ENCODE measurements at places on chromosomes 2 and 18. TPM values are rescaled to one million over a fixed set of nuclear protein-coding genes. Genes with fewer than 3 reads are reported as not detected.

The STAMBP gene
- 35.5 TPM for total RNA-seq

The KIF3C gene
- total RNA-seq, result 2.0 TPM

- peak; percentile 57 for DNase-seq
- H3K27ac ChIP-seq, result peak overlapping the region; percentile 84
- H3K36me3 ChIP-seq, result no peaks in the 10 kb centered on the region
- H3K4me3 ChIP-seq, result peak overlapping the region; percentile 89
- peaks cover 15% of the 10 kb centered on the region for H3K27me3 ChIP-seq
- H3K4me1 ChIP-seq, result peaks cover 67% of the 10 kb centered on the region
Observed at GRCh38 chr2:85887566-85888019, 1.2 kb downstream of the ST3GAL5 start.

DNA sequence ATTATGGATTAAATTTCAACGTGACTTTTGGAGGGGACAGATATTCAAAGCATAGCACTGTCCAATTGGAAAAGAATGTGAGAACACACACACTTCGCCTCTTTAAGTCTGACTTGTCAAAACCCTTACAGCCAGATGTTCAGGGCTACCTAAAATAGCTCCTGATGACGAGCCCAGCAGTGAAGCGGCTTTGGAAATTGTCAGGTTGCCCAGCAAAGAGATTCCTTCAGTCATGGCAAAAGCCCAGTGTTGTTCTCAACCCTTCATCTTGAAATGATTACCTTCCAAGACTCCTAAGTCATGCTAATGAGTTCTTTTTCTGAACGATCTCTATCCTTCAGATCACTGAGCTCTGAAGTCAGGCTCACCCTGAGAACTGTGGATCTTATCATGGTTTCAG, 436.6 kb downstream of the LRATD1 start:
- peaks cover 5% of the 10 kb centered on the region for H3K4me1 ChIP-seq
- no peaks in the 10 kb centered on the region for H3K36me3 ChIP-seq
- DNase-seq, result no peak

DNA sequence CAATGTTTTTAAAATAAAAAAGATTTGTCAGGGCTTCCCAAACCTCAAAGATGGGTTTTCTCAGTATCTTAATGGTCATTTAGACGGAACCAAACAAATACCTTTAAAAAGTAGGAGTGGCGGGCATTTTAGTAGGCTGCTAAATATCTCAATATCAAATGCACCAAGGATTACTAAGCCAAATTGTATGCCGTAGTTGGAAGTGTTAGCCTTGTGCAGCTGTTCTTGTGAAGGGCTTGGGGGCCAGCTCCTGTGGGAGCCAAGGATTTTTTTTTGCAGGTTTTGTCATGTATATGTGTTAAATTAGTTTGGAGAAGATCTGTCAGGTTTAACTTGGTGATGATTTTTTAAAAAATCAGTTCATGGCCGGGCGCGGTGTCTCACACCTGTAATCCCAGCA, 52.1 kb downstream of the ACTR2 start:
- no peaks in the 10 kb centered on the region for H3K36me3 ChIP-seq
- peak overlapping the region; percentile 51 for H3K27ac ChIP-seq
- peaks cover 68% of the 10 kb centered on the region for H3K4me1 ChIP-seq
- H3K27me3 ChIP-seq, result peaks cover 42% of the 10 kb centered on the region
- H3K4me3 ChIP-seq, result no peak overlapping the region
